ENCODE measurements at places on chromosomes 13 and 19. TPM values are rescaled to one million over a fixed set of nuclear protein-coding genes. Genes with fewer than 3 reads are reported as not detected.

SIGLEC5 gene
- total RNA-seq, result 0.27 TPM

CD70 gene
- not detected for total RNA-seq

ZNF793 gene
- total RNA-seq, result 35.2 TPM

DNA sequence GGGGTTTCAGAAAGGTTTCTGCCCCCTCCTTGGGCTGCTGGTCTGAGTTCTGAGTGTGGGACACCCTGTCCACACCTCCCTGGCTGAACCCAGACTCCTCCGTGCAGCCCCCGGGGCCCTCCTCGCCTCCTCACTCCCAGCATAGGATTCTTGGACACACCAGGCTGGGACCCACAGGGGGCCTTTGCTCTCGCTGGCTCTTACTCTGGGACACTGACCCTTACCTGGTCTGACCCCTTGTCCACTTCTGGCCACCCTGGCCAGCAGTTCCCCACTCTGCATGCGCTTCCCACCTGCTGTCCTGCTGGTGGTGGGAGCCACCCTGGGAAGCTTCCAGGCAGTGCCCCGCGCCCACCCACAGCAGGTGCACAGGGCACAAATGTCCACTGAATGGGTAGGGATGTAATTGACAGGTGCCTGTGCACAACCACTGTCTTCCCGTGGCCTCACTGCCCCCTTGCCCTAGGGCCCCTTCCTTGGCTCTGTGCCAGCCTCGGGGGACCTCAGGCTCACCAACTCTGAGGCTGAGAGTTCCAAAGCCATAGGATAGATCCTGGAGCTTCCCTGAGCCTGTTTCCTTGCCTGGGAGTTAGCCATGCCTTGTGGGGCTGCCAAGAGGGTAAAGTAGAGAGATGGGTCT, 7.0 kb upstream of the SLC25A42 start:
- no peak for DNase-seq

DNA sequence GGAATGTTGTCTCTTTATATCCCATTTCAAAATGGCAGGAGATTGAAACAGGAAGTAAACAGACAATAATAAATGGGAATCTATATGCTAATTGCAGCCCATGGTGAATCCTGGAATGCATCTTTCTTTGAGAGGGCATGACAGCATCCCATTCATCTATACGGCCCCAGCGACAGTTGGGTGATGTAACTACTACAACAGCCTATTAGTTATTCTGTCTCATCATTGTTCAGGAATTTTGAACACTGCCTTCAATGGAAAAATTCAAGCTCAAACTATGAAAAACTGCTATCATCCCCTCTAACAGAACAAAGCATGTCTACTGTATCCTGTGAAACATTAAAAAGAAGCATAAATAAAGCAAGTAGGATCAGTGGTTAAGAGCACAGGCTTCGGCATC, 262.1 kb downstream of the DCT start:
- DNase-seq, result no peak

GRCh38 chr13:76023652-76024051, 387.5 kb downstream of the LMO7 start:
- DNase-seq, result no peak

- no peak for DNase-seq
These were observed 5.6 kb downstream of the ZAR1L start for GRCh38 chr13:32309312-32310133.

DNA sequence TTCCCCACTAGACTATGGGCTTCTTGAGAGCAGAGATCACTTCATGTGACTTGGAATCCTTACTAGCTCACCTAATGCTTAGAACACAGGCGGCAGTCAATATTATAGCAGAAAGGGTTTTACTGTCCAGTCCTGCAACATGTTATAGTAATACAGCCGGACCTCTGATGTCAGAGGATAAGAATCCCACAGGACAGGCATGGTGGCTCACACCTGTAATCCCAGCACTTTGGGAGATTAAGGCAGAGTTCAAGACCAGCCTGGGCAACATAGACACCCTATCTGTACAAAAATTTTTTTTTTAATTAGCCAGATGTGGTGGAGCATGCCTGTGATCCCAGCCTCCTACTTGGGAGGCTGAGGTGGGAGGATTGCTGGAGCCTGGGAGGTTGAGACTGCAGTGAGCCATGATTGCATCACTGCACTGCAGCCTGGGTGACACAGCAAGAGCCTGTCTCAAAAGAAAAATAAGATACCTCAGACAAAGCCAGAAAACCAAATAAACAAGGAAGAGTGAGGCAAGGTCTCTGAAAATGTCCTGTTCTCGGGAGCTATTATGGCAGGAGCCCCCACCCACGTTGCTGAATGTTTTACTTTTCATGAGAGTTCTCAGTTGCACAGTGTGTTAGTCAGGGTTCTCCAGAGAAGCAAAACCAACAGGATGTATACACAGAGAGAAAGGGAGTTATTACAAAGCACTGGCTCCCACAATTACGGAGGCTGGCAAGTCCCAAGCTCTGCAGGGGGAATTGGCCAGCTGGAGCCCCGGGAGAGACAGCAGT, 100.8 kb downstream of the UBL3 start:
- no peak for DNase-seq

DNA sequence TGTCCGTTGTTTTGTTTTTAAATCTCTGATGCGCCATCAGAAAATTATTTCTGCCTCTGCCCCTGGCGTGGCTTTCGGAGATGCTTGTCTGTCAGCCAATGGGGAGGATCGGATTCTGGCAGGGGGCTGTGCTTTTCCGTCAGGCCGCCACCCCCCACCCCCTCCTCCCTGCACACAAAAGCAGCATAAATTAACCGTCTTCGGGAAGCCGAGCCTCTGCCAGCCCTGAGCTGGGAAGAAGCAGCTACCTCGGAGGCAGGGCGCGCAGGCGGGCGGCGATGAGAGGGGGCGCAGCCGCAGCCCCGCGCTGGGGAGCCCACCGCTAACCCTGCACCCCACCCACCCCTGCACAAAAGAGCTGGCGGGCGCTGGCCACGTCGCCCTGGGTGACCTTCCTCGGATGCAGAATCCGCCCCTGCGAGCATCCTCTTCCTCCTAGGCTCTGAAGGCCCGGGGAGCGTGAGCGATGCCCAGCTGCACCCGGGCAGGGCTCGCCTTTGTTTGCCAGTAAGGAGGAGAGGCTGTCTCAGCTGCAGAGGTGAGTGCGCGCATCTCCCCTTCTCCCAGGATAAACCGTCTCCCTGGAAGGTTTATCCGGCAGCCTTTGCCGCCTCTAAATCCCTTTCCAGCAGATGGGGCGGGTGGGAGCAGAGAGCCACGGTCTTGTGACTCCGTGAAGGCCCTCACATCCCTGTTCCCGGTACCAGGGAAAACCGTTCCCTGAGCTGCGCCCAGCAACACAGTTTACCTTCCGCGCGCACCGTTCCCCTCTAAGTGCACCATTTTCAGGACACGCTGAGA, at the start of gene ATCAY:
Gene ATCAY, plus strand, starts transcription at position 215 of the 801 bp plus-strand sequence. CDS start 5,083 bp downstream, outside the sequence.
- DNase-seq, result peak; percentile 85

GRCh38 chr19:48506138-48506733, 5.4 kb downstream of the LMTK3 start:
- DNase-seq, result no peak

All from cerebellum (tissue), 4 donors.